NCI-H1694 treated with DMSO at 0.1 percent for 48 hours (cell line): ENCODE measurements at places on chromosomes 2 and 18.

- no peak for DNase-seq
Observed at GRCh38 chr2:200668478-200668877, 82.7 kb downstream of the AOX1 start.

GRCh38 chr2:176931588-176932563 lies 280.7 kb upstream of the HNRNPA3 start:
- no peak for DNase-seq

GRCh38 chr2:194380011-194380410 lies 1277.0 kb upstream of the SLC39A10 start:
- DNase-seq, result no peak

GRCh38 chr2:18117592-18117991 lies 239.1 kb downstream of the KCNS3 start:
- peak; percentile 59 for DNase-seq

DNA sequence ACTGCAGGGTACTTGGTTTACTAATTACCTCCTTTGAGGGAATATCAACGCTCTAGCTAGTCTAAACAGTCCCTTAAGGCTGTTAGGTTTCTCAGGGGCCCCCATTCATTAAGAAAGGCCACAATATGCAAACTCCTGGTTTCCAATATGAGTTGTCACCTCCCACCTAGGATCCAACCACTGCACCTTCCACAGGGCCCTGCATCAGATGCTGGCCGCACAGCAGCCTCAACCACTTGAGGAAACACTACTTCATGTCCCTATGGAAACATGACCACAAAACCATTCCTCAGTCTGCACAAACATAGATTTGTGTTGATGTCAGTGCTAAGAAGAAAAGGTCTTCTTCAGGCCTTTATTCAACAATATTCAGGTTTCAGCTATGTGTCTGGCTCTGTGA lies 40.9 kb downstream of the STAT4 start:
- DNase-seq, result no peak

DNA sequence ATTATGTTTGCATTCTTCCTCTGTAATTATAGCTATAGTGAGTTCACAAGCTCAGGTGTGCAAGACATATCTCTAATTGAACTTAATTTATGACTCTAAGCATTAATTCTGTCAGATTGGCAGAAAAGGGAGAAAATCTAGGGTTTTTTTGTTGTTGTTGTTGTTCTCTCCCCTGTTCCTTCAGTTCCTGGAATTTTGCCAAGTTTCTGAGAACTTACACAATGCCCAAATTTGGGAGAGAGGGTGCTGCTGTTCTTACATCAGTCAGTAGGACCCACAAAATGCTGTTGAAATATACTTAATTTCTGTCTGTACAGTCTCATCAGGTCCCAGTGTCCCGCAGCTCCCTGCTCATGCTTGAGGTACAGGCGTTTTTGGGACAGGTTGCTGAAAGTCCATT lies 221.8 kb upstream of the RBMS1 start:
- no peak for DNase-seq

GRCh38 chr2:212384027-212384426 lies 154.6 kb downstream of the ERBB4 start:
- DNase-seq, result no peak

DNA sequence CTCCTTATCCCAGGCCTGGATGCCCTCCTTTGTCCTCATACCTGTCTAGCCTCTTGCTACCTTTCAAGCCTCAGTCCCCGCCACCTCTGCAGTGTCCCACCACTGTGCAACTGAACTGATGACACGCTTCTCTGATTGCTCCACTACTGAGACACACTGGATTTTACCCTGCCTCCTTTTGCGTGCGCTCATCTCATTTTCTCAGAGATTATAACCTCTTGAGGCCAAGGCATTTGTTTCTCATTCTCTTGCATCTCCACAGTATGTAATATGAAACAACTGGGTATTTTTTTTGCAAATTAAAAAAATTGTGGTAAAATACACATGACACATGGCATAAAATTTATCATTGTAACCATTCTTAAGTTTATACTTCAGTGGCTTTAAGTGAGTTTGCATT lies 95.4 kb downstream of the PRKCE start:
- no peak for DNase-seq

GRCh38 chr2:55490554-55490953 lies 29.0 kb upstream of the CFAP36 start:
- peak; percentile 93 for DNase-seq

DNA sequence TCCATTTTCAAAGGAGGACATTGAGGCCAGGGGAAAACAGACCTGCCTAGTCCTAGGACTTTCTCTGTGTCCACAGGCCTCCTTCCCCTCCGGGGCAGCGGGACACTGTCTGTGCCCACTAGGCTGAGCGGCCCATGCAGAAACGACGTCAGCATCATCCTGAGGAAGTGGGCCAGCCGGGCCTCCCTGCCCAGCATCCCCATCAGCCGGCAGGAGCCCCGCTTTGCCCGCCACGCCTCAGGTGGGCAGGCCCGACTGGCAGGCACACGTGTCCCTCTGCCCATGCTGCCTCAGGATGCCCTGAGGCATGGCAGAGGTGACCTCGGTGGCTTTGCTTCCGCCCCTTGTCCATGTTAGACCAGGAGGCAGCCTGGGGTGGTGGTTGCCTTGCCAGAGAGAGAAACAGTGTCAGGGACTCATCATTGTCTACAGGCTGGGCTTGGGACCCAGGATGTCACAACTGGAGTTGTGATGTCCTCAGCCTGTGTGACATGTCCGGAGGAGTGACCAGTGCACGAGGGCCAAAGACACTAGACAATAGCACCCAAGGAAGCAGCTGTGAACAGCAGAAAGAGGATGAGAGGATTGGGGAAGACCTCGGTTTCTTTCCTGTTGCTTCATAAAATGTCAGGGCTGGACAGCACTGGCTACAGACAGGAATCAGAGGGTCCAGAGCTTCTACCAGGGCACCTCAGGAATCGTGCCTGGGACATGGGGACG lies 36.8 kb downstream of the TOGARAM2 start:
- no peak for DNase-seq

- DNase-seq, result no peak
Observed at GRCh38 chr18:21960189-21960588, 209.2 kb upstream of the GATA6 start.

- peak; percentile 51 for DNase-seq
Observed at GRCh38 chr2:72722492-72723070, 103.3 kb downstream of the EXOC6B start.

DNA sequence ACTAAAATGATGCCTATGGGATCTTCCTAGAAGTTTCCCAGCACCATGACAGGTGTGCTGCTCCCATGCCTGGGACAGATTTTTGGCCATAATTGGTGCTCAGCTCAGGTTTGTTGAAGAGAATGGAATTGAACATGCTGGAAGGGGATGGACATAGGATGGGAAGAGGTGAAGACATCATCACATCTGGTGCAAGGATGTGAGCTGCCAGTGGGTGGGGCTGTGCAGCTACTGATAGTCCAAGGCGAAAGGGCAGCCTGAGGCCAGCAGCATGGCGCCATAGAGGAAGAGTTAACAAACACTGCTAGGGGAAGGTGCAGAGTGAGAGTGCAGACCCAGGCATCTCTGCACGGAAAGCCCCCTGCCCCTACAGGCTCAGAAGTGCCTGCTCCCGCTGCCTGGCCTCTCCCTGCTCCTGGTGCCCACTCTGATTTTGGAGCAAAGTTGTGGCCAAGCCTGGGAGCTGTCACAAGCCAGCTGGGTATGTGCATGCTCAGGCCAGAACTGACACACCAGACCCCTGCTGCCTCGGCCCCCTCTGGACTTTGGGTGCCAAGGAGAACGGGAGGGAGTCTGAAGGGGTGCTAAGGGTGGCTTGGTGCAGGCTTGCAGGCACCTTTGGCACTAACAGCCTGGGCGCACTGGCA lies 178.6 kb downstream of the ZBTB7C start:
- no peak for DNase-seq

DNA sequence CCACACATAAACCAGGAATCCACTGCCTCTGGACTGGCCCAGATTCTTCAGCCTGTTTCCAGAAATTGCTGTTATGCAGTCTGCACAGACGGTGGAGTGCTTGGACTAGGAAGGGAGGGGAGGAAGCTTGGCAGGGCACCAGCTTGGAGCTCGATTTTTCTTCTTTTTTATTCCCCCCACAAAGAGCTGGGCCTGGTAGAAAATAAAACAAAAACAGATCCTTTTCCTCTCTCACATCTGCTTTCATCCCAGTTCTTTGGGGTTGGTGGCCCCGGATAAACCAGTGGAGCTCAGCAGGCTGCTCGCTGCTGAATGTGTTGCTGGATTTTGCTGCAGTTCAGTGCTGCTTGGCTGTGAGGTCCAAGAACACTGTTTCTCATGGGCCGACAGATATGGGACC lies 16.0 kb downstream of the LRRTM1 start:
- DNase-seq, result peak; percentile 37

- DNase-seq, result no peak
Observed at GRCh38 chr2:174663550-174663949, 65.9 kb upstream of the WIPF1 start.

DNA sequence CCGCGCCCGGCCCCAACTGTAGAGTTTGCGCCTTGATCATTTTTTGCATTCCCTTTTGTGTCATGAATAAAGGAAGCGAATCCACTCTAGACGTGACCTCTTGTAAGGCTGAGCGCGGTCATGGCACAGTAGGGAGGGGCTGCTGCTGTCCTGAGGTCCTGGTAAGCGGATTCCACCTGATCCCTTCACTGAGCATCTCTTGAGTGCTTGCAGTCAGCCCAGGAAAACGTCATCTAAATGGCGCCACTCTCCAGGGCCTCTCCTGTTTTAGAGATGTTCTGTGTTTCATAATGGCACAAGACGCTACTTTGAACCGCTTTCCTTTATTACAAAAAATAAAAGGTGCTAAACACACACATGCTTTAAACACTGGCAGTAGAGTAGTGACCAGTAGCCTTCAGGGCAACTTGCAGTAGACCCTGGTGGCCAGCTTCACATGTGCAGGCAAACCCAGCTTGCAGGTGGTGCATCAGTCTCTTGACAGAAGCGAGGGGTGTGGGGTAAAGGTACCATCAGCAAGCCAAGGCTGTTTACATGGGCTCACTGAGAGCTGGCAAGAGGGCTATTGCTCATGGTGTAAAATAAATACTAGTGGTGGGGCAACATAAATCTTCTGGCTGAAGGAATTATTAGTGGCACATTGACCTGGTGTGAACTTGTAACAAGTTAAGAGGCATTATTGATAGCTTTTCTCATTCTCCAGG lies 43.0 kb upstream of the ACKR3 start:
- DNase-seq, result no peak

DNA sequence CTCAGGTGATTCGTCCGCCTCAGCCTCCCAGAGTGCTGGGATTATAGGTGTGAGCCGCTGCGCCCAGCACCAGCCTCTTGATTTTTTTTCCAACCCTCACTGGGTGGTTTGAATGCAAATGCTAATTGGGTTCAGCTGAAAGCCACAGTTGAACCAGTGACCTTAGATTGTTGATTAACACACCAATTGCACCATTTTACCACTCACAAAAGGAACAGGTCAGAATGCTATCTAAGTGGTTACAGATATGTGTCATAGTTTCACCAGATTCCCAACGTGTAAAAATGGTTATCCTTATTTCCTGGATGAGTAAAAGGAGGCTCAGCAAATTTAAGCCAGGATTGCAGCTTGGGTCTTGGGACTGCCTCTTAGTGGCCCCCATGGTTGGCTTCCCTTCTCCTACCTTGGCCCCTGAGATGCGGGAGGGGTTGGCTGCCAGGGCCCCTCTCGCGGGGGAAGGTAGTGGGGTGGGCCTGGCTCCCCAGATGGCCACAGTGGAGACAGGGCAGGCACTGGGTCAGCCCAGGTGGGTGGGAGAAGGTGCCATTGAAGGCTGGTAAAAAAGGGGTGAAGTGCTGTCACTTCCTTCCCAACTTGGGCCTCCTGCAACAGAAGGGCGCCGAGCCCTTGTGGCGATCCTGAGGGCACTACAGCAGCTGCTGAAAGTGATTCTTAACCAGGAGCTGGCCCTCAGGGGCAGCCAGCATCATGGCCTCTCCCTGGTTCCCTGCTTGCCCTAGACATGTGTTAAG lies 164.9 kb upstream of the HAAO start:
- DNase-seq, result no peak

DNA sequence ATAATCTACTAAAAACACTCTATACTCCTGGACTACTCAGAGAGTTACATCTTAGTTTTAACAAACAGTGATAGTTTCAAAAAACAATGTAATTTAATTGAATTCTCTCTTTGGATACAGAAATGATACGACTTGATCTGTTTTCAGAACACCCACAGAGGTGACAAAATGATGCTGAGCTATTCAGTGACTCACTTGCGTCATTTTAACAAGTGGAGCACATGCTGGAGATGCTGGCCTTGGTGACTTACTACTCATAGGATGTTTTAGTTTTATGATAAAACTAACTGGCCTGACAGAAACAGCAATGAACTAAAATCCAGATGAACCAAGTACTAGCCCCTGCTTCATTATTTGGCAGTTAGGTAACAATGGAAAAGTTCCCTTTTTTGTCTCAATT lies 101.3 kb upstream of the ITGB6 start:
- DNase-seq, result no peak

- no peak for DNase-seq
Observed at GRCh38 chr2:214376618-214377285, 34.1 kb upstream of the VWC2L start.

GRCh38 chr2:79721966-79722365 lies 209.1 kb downstream of the CTNNA2 start:
- no peak for DNase-seq

DNA sequence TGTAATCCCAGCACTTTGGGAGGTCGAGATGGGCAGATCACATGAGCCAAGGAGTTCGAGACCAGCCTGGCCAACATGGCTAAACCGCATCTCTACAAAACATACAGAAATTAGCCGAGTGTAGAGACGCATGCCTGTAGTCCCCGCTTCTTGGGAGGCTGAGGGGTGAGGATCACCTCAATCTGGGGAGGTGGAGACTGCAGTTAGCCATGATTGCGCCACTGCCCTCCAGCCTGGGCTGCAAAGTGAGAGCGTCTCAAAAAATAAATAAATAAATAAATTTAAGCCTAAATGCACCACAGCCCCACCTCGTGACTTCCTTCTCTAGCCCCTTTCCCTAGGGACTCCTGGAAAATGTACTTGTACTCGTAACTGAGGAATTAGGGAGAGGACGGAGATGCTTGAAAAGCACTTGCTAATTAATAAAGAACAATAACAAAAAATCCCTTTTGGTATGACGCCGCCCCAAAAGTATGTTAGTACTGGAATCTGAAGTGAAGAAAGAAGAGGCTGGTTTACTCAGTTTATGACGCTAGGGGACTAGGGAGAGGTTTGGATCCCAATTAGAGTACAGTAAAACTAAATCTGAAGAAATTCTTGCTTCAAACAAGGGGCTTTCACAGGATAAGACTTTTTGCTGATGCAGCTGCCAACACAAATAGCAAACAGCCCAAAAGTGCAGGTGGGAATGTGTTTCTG lies 887 bp upstream of the ZNF396 start:
- DNase-seq, result no peak

GRCh38 chr2:147231607-147232006 lies 613.2 kb upstream of the ACVR2A start:
- DNase-seq, result no peak

DNA sequence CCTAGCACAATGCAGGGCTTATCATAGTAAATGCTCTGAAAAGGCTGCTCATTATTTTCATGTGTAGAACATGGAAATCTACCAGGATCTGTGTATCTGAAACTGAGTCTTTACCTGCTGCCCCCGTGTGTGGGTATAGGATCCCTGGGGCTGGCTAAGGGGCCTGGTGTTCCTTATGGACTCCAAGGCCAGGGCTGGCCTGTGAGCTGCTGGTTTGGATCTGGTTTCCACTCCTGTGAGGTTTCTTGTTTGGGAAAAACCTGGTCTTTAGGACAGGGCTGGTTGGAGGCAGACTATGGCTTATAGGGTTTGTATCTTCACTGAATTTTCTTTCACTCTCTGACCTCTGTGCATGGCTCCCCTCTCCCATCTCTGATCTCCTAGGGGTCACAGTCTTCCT lies 80.8 kb downstream of the DYSF start:
- no peak for DNase-seq
